Inflammatory macrophage treated with lipopolysaccharide for 1 hour (primary cell): ENCODE measurements at places on chromosomes 7 and 10.

DNA sequence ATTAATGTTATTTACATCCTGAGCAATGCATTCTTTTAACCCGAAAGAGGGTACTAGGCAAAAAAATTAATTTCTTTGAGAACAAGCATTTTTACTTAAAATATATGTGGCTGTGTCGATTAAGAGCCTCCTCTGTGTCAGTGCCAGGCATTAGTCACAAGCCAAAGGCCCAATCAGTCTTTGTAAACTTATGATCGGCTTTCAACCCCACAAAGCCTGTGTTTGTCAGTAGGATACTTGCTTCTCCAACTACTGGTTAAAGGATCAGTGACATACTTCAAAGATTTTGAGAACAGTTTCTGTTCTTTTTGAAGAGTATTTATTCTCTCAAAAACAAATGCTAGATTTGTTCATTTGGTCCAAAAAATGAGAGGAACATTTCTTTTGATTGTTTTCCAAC is 159.3 kb downstream of the NRCAM start:
- DNase-seq = no peak

- DNase-seq = no peak
Measured at GRCh38 chr7:101347477-101347876, 15.2 kb upstream of the COL26A1 start.

DNA sequence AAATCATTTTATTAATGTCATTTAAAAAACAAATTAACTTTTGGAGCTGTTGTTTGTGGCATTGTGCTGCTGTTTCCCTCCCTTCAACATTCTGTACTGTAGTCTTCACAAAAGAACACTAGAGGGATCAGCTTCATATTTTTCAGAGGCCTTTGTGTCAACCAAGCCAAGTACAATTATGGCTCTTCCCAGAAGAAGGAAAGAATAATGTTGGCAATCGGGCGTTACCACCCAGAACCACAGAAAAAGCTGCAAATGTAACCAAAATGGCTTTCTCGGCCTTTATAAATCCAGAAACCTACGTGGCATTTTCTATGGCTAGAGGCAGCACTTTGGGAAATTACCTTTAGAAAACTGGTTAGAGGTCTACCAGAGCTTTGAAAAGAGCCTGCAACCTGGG is 98.8 kb upstream of the COL1A2 start:
- no peak for DNase-seq

DNA sequence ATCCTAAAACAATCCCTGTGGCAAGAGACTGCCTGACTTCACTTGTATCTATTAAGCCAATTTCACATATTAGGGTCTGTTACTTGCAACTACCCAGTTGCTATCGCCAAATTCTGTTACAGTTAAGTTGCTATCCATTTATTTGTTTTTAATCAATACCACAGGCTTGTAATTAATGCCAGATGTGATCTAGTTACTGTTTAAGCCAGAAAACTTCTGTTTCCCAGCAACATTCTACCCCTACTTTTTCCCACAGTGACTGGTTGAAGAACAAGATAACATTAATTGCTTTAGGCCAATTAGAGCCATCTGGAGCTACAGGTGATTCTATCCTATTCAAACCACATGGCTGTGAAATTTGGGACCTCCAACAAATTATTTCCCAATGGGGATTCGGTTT is 131.3 kb downstream of the ALOX5 start:
- no peak for DNase-seq

- DNase-seq = no peak
Measured at GRCh38 chr7:129568240-129568639, 43.3 kb upstream of the NRF1 start.

- DNase-seq = no peak
Measured at GRCh38 chr7:40024048-40024447, 74.0 kb downstream of the CDK13 start.

- DNase-seq = no peak
Measured at GRCh38 chr7:155207326-155208002, 90.2 kb upstream of the INSIG1 start.

GRCh38 chr7:115634633-115635032 is 395.9 kb downstream of the TFEC start:
- DNase-seq = no peak

DNA sequence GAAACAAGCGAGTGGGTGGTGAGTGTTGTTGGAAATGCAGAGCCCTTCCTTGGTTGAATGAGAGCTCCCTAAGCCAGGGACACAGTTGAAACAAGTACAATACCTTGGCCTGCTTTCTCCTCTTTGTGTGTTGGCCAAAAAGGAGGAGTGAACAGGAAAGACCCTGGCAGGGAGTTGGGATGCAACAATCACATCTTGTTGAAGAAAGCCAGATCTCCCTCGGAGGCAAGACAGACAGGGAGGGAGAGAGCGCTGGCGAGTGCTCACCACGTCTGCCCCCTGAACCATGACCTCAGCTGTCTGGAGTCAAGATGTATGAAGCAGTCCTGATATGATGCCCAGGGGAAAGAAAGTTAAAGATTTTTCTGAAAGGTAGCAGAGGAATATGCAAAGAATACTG is 66.8 kb downstream of the ADAM12 start:
- no peak for DNase-seq

DNA sequence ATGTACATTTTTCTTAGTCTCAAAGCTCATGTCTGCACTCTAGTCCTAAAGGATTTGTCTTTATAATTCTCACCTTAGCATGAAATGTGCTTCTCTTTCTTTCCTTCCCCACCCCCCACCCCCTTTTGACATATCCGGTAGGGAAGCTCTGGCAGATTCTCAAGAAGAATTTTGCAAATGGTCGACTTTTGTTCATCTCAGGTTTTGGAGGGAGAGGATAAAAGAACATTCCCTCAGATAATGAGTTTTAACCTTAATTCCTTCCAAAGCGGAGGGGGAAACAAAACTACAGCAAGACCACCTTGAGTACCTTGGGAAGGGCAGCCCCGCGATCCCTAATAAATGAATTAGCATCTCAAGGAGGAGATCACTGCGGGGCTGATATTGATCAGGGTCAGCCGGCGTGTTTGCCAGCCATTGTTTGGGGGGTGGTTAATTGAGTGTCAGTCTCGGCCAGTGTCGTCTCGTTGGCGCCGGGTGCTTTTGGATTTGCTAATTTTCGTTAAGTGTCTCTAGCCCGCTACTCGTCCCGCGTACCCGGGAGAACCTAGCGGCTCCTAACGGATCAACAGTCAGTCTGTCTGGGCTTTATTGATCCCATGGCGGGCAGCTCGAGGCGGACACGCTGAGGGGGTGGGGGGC is 874 bp upstream of the BAMBI start:
- DNase-seq = no peak

- no peak for DNase-seq
Measured at GRCh38 chr7:93921186-93921585, 349 bp upstream of the GNG11 start.

- DNase-seq = no peak
Measured at GRCh38 chr7:37304921-37305320, 143.7 kb downstream of the ELMO1 start.

DNA sequence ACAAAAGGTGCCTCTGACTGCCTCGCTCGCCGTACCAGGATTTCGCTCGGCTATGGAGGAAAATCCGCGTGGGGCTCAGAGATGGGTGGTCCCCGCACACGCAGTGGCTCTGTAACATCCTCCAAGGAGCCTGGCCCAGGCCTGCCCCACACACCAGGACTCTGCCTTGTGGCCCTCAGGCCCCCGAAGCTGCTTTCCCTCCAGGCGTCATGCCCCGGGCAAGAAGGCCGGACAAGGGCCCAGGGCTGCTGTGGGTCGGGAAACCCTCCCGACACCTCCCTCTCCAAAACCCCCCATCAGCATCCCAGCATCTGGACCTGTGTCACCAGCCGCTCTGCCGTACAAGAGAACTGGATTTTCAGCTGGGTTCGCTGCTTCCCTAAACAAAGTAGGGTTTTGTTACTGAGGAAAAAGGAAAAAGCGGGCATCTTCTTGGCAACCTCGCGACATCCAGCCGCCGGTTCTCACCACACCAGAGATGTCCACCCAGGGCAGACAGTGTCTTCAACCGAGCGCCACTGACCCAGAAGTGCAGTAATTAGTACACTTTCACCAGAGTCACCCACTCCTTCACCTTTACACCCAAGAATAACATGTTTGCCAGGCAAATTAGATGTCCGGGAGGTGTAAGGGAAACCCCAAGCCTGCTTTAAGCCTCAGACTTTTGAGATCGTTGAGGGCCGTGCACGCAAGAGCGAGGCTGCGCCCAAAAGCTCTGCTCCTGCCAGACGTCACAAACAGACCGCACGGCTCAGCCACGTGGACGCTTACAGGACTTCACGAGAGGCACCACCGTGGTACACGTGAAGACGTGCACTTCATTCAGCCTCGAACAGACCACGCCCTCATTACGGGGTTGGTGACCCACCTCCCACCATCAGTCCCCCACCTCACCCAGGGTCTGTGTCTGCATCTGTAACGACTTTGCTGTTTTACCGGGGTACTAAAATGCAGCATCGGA is 62.2 kb downstream of the DIP2C start:
- DNase-seq = no peak

GRCh38 chr7:1725199-1725690 is 55.2 kb downstream of the ELFN1 start:
- DNase-seq = no peak

- DNase-seq = peak; percentile 32
Measured at GRCh38 chr10:3248526-3249306, 76.1 kb upstream of the PITRM1 start.

DNA sequence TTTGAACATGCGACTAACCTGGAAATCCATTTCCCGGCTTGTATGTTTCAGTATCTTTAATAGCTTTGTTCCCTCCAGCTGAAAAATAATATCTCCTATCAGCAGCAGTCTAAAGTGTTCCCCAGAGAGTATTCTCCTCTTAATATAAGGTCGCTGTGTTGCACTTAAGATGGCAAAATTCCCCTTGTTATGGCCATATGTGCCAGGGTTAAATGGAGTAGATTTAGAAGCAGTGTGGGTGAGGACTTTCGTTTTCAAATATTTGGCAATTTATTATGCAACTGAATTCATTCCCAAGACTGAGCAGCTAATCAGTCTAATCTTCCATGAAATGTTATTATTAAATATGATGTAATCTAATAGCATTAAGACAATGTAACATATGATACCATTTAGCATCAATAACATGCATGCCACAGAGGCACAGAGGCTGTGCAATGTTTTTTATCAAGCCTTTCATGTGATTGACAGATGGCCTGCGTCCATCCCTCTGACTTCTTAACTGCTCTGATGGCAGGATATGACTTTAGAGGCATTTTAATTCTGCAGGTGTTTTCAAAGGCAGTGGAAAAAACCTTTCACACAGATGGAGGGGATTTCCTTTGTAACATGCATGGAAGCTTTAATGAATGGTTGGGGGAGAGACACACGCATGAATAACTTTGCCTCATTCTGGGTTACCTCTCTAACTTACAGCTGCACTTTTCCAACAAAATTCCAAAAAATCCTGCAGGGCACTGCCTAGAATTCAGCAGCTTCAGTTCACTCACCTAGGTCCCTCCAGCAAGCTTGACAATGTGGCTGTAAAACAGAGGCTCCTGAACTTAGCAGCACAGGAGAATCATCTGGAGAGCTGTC is 55.1 kb upstream of the ZPBP start:
- no peak for DNase-seq

DNA sequence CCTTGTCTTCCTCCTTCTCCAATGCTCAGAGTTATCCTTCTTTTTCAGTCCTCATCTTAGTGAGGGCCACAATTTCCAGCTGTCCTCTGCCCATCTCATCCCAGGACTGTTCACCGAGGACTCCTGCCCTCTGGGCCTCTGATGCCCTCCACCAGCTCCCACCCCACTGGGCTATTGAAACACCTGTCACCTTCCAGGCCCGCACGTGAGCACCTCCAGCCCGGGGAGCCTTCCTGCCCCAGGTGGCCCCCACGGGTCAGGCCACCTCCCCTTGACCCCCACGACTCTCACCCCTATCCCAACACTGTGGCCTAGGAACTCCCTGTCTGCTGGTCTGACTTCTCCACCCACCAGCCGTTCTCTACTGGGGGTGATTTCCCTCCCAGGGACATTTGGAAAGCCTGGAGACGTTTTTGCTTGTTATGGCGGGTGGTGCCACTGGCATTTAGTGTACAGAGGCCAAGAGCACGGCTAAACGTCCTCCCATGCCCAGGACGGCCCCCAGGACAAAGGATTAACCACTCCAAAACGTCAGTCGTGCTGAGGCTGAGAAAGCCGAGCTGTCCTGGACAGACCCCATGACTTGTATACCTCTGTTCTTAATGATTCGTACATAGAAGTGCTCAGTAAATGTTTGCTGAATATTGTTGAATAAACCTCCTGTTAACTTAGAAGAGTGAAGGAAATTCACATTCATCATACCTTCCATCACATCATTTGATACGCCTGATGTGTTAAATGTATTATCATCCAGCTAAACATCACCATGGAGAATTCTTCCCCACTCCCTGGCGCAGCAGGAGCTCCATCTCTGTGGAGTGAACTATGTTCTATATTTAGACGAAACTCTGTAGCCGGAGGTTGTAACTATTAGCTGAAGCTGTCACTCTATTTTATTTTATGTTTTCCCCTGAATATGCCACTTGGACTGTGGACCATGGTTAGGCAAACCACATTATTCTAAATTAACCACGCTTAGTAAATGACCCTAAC is 270.1 kb upstream of the SHH start:
- no peak for DNase-seq

- no peak for DNase-seq
Measured at GRCh38 chr7:24991353-24991752, 11.4 kb upstream of the OSBPL3 start.

DNA sequence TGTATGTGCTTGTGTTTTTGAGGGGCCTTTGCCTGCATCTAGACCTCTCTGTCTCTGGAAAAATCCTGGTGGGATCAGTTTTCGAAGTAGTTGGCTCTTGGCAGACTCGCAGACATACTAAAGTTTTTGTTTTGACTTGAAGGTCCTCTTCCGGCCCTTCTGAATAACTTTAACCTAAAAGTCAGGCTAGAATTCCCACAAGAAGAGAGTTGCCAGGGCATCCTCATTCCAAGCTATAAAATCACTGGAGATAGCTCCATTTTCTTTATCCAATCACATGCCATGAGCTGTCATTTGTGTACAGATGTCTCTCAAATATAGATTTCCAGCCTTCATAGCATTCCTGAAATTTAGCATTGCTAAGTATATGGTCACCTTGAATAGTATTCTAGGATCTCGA is 967.8 kb downstream of the LRMDA start:
- no peak for DNase-seq

- no peak for DNase-seq
Measured at GRCh38 chr10:101080933-101081931, 19.4 kb downstream of the KAZALD1 start.

DNA sequence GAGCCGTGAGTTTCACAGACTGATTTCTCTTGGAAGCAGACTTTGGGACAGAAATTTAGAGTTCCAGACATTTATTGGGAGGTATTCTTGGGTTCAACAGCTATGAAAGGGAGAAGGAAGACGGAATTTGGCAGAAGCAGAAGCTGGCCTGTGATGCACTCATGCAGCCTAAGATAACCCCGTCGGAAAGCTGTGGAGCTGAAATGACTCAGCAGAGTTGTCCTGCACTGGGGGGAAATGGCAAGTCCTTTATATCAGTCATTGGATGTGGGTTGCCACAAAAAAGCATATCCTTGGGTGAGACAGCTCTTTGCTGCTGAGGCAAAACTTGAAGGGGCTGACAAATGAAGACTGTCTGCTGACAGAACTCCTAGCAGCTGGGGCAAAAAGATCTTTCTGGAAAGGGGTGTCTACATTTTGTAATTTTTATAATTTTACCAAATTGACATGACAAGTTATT is 11.5 kb upstream of the MICU1 start:
- DNase-seq = peak; percentile 92

GRCh38 chr10:126654579-126654978 is 15.9 kb downstream of the C10orf90 start:
- DNase-seq = no peak
